ENCODE measurements at places on chromosomes 11 and 22. TPM values are rescaled to one million over a fixed set of nuclear protein-coding genes. Genes with fewer than 3 reads are reported as not detected.

DNA sequence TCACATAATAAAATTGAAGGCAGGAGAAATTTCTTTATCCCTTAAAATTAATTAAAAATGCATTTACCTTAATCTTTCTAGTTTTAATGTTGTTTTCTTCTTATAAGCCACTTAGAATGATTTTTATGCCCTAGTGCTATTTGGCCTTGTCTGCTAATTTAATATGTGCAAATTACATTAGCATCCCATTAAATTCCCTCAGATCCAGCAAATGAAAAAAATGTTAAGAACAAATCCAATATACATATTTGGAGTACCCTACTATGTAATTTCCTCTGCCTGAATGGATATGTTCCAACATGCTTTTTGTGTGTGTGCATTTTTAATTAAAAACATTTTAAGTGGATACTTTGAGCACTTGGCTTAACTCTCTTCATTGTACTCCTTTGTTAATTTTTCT, 56.9 kb downstream of the TNRC6B start:
- DNase-seq, result no peak
- H3K4me3 ChIP-seq, result no peak overlapping the region
- H3K4me1 ChIP-seq, result peaks cover 40% of the 10 kb centered on the region
- no peak overlapping the region for H3K27ac ChIP-seq

DNA sequence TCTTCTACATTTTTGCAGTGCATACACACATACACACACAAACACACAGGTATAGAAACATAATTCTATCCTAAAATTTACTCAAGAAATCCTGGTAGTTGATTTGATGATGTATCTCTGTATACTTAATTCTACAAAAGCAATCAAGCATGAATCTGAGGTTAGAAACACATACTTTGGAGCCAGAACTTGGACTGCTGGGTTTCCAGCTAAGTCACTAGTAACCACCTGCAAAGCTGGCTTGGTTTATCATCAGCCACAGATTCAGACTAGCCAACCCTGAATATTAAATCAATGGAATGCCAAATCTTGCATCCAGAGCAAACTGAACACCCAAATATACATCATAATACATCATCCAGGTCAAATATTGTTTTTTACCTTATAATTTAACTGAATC, 24.8 kb upstream of the POU2AF2 start:
- H3K4me3 ChIP-seq, result no peak overlapping the region
- H3K27me3 ChIP-seq, result no peaks in the 10 kb centered on the region
- no peaks in the 10 kb centered on the region for H3K4me1 ChIP-seq

The TYR gene
- total RNA-seq, result not detected

The OR51G2 gene
- not detected for total RNA-seq

DNA sequence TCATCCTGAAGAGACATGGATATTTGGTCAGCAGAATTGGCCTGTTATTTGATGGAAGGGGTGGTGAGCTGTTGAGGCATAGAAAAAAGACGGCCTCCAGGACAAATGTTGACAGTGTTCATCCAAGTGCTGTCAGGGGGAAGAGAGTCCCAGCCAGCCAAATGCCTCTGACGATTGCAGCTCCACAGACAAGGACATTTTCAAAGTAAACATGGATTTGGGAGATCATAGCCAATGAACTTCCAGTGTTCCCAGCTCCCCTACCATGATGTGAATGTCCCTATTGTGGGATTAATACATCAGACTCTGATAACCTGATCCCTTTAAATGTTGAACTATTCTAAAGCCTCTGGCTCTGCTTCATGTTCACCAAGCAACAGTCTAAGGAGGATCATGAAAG, 31.2 kb upstream of the PSMA1 start:
- H3K4me1 ChIP-seq, result no peaks in the 10 kb centered on the region
- no peak overlapping the region for H3K27ac ChIP-seq
- no peak for DNase-seq
- H3K4me3 ChIP-seq, result no peak overlapping the region
- no peaks in the 10 kb centered on the region for H3K36me3 ChIP-seq
